ENCODE measurements at places on chromosomes 2 and 18.

DNA sequence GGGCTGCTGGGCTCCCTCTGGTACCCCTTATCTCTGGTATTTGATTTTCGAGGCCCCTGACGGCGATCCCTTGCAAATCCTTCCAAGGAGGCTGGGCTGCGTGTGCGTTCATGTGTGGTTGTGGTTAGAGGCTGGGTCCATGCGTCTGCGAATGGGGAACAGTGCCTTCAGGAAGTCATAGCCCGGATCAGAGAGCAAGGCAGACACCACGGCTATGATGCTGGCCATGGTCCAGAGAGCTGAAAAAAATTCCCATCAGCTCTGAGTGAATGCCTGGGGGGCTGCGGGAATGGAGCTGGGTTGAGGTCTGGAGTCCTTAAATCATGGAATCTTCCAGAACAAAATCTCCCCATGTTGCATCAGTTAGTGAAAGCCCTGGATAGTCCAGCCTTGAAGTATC, 145.5 kb downstream of the ACKR3 start:
- DNase-seq, result no peak

- no peak for DNase-seq
Measured at GRCh38 chr2:55804535-55804934, 110.9 kb upstream of the PNPT1 start.

GRCh38 chr2:68784188-68784587, 49.6 kb downstream of the ARHGAP25 start:
- no peak for DNase-seq

DNA sequence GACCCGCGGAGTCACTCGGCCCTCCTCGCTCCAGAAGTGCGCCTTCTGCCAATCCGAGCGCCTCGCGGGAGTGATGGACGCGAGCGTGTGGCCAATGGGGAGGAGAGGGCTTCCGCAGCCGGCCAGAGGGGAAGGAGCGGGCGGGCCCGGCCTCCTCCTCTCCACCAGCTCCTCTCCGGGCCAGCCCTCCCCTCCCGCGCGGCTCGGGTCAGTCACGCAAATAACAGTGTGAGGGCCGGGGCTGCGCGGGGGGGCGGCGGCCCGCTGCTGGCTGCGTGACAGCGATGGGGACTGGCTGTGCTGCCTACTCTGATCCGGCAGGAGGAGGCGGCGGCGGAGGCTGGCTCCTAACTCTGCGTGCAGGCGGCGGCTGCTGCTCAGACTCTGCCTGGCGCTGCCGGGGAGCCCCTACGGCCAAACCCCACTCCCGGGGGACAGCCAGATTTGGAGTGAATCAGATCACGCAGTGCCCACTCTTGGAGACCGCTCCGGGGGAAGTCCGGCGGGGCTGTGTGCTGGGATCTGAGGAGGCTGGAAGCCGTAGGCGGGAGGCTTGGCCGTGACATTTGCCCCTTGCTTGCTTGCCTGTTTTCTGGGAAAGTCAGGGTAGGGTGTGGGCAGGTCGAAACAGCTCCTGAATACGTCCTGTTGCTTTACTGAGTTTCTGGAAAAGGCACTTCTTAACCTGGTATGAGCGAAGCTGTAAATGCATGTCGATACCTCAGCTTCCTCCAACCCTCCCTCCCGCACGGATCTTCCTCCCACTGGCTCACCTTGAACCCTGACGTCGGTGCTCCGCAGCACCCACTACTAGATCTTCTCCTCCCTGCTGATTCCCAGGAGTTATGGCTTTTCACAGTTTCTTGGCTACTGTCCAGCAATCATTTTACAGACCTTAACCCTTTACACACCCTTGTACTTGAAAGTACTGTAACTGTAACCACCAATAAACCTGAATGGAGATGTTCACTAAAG, 97.9 kb upstream of the SERTAD2 start:
- no peak for DNase-seq

- no peak for DNase-seq
Measured at GRCh38 chr18:10049747-10050146, 135.9 kb downstream of the VAPA start.

- DNase-seq, result no peak
Measured at GRCh38 chr2:170815311-170815710, 1.4 kb upstream of the GAD1 start.

DNA sequence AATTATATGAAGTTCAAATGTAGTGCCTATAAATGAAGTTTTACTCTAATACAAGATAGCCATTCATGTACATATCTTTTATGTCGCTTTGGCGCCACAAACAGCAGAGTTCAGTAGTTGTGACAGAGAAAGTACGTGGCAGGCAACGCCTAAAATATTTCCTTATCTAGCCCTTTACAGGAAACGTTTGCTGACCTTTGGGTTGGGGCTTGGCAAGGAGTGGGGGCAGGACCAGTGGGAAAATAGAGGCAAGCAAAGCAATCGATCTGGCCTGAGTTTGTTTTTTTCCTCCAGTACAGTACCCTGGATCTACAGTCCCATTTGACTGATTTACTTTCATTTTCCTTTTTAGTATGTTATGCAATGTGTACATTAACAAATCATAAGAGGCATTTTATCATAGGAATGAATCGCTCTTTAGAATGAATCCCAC, 13.1 kb downstream of the CCDC68 start:
- no peak for DNase-seq

DNA sequence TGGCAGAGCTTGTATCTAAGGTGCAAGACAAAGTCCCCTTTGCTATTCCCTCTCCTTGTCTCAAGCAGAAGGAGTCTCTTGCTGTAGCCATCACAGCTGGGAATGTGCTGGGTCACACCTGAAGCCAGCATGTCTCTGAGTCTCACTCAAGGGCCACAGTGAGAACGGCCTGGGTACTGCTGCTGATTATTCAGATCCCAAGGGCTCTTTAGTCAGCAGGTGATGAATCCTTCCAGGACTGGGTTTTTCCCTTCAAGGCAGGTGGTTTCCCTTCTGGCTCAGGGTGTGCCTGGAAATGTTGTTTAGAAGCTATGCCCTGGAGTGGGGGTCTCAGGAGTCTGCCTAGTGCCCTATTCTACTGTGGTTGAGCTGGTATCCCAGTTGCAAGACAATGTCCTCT, 356.3 kb downstream of the PARD3B start:
- DNase-seq, result no peak

- DNase-seq, result no peak
Measured at GRCh38 chr2:23520256-23520655, 135.3 kb downstream of the KLHL29 start.

- DNase-seq, result no peak
Measured at GRCh38 chr2:120238728-120239487, 13.7 kb upstream of the RALB start.

- DNase-seq, result no peak
Measured at GRCh38 chr18:50096766-50097435, 98.0 kb downstream of the MYO5B start.

DNA sequence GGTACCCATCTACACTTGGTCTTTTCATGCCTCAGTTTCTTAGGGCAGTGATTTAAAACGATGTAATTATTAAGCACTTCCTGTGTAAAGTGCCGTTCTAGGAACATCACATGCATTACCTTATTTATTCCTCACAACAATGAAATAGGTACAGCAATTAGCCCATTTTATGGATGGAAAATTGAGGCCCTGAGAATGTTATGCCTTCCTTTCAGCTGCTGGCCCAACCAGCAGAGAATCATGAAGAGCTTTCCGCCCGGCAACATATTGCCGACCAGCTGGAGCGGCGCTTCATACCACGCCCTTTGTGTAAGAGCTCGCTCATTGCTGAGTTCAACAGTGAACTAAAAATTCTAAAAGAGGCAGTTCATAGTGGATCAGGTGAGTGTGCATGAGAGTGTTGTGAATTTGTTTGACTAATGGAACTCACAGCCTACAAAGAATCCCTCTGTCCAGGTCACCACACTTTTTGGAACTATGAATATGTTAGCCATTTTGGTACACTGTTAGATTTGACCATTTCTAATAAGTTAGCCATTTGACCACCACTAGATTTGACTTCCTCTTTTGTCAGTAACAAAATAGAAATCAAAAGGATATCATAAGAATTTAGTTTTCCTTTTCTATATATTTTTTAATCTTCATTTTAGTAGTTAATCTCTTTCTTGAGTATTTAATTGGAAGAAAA, 25.6 kb upstream of the RPE start:
- no peak for DNase-seq

GRCh38 chr2:236661762-236662110, 92.1 kb downstream of the ACKR3 start:
- DNase-seq, result no peak

GRCh38 chr2:152034257-152034801, 64.5 kb downstream of the CACNB4 start:
- no peak for DNase-seq

- DNase-seq, result no peak
Measured at GRCh38 chr2:105417857-105418436, 19.1 kb upstream of the FHL2 start.

DNA sequence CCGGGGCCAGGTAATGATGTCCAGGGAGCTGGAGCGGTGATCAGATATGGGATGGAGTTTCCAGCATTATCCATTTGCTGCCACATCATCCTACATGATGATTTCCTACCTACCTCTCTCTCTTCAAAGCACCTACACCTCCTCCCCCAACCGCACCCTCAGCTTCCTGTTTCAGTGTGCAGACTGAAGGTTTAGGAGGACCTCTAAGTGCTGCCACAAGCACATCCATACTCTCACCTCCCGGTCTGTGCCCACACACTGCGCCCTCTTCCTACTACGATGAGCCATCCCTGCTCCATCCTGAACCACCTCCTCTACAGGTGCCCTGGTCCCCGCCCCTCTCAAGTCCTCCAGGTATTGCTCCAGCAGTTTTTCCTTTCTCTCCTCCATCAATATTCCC, 123.7 kb downstream of the ALPK2 start:
- DNase-seq, result no peak

DNA sequence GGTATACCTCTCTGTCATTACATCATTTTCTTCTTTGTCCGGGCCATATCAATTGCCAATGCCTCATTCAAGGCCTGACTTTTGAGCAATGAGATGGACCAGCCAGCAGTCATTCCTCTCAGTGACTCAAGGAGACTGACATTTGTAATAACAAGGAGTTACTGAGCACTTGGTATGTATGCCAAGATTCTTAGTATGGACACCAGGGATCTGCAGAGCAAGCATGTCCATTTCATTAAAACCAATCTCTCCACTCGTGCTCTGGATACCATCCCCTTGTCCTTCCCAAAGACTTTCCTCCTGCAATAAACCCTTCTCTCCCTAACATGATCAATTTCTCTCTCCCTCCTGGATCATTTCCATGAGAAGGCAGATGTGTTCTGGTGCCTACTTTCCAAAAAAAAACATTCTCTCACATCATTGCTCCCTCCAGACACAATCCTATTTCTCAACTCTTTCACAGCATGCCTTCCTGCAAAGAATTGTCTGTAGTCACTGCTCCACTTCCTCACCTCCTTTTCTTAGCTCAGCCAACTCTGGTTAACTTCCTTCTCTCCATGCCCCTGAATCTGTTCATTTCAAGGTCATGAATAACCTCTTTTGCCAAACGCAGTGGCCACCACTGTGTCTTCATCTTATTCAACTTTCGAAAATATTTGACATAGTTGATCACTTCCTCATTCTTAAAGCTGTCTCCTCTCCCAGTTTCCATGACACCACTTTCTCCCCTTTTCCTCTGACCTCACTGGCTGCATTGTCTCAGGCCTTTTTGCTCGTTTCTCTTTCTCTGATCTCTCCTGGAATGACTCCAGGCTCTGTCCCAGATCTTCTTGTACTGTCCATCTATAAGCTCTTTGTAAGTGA, 102.8 kb upstream of the CYP1B1 start:
- peak; percentile 38 for DNase-seq

- no peak for DNase-seq
Measured at GRCh38 chr2:64485961-64486360, 32.0 kb downstream of the LGALSL start.

- DNase-seq, result no peak
Measured at GRCh38 chr2:141411419-141411818, 719.4 kb downstream of the LRP1B start.

GRCh38 chr2:147588191-147588590, 256.6 kb upstream of the ACVR2A start:
- DNase-seq, result no peak

- DNase-seq, result no peak
Measured at GRCh38 chr2:231985823-231986261, 24.3 kb downstream of the DIS3L2 start.

- no peak for DNase-seq
Measured at GRCh38 chr2:217806482-217806765, 196.4 kb downstream of the TNS1 start.

- DNase-seq, result no peak
Measured at GRCh38 chr2:61328707-61329251, 142.1 kb downstream of the USP34 start.

DNA sequence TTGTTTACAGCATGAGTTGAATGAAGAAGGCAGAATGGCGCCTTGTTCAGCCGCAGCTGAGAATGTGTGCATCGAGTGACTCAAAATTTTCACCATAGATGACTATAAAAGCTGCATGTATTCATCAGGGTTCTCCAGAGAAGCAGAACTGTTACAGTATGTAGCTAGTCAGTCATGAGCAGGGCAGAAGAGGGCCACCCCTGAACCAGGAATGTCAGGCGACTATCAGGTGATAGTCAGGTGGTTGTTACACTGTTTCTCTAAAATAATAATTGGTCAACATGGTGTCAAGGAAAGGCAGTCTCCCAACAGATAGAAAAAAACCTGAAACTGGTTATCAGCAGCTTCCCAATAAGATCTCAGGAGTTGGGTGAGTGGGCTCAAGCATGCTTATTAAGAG, 20.2 kb upstream of the NOSTRIN start:
- no peak for DNase-seq

DNA sequence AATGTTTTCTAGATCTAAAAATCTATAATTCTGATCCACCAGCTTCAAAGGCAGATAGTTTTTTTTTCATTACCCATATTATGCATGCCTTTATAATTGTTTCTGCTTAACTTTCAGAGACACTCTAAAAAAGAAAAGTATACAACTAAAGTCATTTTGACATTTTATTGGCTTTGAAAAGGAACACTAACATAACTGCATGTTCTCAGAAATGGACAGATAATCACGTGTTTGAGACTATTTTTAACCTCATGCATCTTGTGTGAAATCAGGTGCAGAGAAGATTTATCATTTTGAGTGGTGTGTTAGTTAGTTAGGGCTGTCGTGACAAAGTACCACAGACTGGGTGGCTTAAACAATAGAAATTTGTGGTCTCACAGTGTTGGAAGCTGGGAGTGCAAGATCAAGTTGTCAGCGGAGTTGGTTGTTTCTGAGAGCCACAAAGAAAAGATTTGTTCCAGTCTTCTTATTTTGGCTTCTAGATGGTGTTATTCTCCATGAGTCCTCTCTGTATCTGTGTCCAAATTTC, 841.4 kb upstream of the LRATD1 start:
- no peak for DNase-seq

GRCh38 chr2:9697909-9698308, 67.1 kb upstream of the YWHAQ start:
- DNase-seq, result no peak

GRCh38 chr2:219171231-219171651, 1.4 kb upstream of the SLC23A3 start:
- DNase-seq, result peak; percentile 75

GRCh38 chr2:136534811-136535210, 230.5 kb upstream of the THSD7B start:
- DNase-seq, result no peak

GRCh38 chr2:160557903-160558302, 64.3 kb upstream of the RBMS1 start:
- DNase-seq, result no peak

GRCh38 chr18:2495381-2495780, 75.9 kb downstream of the METTL4 start:
- DNase-seq, result no peak

GRCh38 chr2:97911206-97911921, 84.4 kb downstream of the TMEM131 start:
- no peak for DNase-seq

Data from AG04449 (cell line).